ENCODE measurements at places on chromosomes 4 and X.

GRCh38 chr4:3168029-3168428 lies 80.9 kb upstream of the MSANTD1 start:
- DNase-seq = no peak

DNA sequence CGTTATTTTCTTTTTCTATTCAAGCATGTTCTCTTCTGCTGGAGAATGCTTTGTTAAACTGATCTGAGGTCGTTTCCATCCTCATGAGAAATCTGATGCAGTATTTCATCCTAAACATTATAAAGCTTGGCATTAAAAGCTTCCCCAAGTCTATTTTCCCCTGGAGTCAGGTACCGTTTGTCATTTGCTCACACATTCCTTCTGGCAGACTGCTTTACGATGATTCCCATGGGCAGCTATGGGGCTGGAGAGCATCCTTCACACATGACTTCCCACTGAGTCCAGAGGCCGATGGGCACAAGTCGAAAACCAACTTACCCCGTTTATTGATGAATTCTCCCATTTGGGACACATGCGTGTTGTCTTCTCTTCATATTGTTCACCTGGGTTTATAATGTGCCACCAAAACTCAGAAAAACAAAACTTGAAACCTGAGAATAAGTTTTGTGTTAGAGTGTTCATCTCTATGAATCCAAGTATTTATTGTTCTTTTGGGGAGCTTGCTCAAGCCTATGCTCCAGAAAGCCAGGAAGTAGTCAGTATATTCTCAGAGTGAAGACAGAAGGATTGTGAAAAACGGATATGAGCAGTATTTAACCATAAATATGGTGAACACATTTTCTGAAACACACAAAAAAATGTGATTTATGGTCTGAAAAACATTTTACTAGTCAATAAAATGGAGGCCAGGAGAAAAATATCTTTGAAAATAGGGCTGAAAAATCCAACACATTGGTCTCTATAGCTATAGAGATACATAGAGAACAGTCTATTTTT lies 298.8 kb upstream of the NOCT start:
- DNase-seq = no peak

- no peak for DNase-seq
Measured at GRCh38 chrX:123140904-123141303, 43.2 kb upstream of the GRIA3 start.

DNA sequence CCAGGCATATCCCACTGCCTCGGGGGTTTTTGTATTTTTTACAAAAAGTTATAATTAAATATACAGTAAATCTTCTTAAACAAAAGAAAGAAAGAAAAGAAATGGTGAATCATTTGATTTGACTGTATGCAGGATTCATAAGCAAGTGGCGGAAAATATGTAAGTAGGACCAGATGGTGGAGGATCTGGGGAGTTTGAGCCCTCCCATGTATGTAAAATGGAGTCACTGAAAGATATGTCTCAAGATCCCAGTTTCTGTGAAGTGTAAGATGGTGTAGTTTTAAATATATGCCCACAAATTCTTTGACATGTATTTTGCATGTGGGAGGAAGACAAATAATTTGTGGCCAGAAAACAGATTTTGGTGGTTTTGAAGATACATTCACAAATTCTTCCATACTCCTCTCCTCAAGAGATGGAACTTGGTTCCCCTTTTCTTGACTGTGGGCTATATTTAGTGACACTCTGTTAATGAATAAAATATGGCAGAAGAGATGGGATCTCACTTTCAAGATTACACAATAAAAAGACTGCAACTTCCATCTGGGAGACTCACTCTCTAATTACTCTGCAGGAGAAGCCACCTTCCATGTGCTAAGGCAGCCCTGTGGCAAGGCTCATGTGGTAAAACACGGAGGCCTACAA lies 133.6 kb upstream of the S100G start:
- DNase-seq = no peak

GRCh38 chr4:89048906-89049601 lies 7.9 kb downstream of the FAM13A start:
- DNase-seq = no peak

- no peak for DNase-seq
Measured at GRCh38 chrX:75295641-75296040, 21.8 kb downstream of the UPRT start.

DNA sequence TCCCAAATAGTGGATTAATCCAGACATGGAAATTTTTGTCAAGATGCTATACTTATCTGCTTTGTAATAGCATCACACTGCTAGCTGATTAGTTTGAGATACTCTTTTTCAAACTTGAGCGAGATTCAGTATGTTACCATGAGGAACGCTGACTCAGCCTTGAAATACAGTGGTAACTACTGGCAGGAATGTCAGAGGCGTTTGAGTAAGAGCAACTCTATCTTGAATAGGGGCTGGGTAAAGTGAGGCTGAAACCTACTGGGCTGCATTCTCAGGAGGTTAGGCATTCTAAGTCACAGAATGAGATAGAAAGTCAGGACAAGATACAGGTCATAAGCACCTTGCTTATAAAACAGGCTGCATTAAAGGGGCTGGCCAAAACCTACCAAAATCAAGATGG lies 2519.6 kb downstream of the ARAP2 start:
- no peak for DNase-seq

GRCh38 chr4:41643331-41643730 lies 105.2 kb downstream of the PHOX2B start:
- DNase-seq = no peak

DNA sequence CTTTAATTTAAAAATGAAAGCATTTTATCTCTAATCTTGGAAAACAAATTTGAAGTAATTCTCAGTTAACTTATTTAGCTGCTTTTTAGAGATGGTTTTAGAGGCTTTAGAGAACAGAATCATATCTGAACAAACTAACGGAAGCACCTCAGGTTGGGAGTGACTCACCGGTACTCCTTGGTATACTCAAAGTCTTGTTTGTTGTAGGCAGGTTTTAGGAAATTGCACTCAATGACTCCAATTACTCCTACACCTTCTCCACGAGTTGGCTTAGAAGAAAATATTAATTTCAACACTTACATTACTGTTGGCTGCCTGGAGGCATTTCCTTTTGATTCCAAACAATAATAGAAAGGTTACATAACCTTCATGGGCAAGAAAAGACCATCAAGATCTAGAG lies 23.6 kb downstream of the MORC4 start:
- DNase-seq = no peak

DNA sequence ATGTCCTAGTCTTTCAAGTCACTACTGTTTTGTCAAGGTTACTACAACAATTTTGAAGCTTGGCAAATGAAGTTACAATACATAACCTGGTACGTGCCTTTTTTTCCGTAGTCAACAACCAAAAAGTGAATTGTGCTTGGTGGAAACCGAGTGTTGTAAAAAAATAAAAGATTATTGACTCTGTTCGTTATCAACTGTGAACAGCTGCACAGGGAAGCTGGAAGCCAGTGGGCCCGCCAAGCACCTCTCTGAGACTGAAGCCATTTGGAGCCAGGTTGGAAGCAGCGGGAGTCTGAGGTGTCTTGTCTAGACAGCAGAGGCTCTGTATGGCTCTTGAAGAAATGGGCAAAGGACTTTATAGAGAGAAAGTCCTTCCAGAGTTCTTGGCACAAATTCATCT lies 119.0 kb downstream of the GALNTL6 start:
- DNase-seq = no peak

GRCh38 chr4:113472864-113473263 lies 288.7 kb downstream of the CAMK2D start:
- no peak for DNase-seq

DNA sequence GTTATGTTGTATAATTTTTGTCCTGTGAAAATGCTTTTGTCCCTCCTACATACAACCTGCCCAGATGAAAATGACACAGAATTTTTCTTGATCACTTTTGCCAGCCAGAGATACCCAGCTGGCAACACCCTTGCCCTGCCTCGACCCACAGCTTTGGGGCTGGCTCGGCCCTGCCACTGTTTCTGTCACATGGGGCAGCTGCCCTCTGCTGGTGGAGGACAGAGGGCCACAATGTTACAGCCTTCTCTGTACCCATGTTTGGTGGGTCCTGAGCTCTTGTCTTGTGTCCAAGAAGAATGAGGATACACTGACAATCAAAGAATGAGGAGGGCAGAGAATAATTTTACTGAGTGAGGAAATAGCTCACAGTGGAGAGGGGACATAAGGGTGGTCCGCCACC lies 31.1 kb downstream of the BMP15 start:
- no peak for DNase-seq

DNA sequence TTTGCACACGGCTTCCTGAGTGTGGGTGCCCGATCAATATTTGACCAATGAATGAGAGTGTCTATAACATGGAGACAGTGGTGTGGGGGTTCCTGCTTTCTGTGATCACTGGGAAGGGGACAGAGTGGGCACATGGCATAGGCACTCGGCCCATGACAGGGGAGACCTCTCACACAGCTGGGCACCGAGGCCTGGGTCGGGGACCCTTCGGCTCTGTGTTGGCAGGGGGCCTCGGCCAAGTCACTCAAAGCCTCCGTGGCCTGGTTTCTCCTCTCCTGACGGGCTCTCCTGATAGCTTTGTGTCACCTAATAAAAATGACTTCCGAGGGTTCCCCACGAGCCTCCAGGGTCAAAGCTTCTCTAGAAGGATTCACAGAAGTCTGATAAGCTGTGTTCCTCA lies 43.9 kb upstream of the PSAPL1 start:
- no peak for DNase-seq

DNA sequence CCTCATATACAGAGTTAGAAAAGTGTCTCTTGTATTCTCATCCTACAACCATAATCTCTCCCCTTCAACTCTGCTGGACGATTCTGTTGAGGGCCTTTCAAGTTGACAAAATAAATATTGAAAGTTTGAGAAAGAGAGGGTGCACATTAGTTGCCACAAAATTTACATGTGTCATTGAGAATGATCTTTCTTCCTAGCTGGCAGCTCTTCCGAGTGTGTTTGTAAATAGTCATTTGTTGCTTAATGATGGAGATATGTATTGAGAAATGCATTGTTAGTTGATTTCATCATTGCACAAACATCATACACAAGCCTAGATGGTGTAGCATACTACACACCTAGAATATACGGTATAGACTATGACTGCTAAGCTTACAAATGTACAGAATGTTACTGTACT lies 632.8 kb upstream of the AMOT start:
- DNase-seq = no peak

DNA sequence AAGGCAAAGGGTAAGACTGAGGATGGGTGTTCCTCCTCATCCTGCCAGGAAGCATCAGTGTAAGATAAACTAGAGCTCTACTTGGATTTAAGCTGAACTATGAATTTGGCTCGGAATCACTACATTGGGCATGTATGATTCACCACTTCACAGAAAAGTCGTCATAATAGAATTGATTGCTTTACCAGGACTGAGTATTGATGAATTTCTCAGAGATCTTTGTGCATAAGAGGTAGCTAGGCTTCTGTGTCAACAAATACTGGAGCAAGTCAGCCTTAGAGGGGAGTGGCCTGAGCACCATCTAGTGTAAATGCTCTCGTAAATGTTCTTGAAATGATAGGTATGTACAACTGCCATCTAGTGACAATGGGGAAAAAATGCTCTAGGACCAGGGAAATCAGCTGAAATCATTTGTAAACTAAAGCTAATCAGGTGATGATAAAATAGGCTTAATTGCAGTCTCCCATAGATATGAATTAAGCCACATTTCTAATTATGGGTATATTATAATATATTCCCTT lies 309.5 kb upstream of the FMR1 start:
- DNase-seq = no peak

DNA sequence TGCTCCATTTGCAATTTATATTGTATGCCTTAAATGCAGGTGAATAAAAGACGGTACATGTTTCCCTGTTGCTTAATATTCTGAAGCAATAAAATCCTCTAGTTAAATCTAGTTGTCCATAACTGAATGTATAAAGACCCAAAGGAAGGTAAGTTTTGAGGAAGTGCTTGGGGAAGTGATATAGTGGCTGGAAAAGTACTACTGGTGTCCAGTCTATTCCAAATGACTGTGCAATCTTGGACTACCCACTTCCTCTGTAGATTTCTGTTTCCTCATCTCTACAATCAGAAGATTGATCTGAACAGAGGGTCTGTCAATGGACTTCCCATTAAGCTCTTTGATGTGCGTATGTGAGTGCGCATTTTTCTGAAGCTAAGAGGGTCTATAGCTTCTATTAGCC lies 17.0 kb downstream of the SNCA start:
- no peak for DNase-seq

DNA sequence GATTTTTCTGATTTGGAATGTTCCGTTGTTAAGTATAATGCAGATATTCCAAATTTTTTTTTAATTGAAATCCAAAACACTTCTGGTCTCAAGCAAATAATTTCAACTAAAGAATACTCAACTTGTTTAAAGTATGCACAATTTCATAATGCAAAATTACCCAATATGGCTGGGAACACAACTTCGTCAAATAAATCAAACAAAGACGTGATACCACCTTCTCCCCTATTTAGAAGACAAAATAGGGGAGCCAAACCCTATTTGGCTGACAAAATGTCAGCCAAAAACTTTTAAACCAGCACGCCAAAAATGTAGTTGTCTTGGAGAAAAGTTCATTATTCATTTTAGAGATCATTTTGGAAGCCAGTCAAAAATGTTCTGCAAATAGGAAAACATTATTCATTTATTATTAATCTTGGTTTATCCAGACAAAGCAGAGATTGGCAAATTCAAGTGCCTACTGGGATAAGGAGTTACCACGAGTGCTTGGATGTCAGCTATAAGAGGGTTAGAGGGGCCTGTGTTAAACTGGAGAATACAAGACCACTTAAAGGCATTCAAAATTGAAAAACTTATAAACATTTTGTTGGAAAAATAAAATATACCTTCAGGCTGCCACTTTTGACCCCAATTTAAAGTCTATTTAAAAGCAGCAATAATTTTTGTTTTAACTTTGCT lies 3.3 kb upstream of the TKTL2 start:
- DNase-seq = no peak

DNA sequence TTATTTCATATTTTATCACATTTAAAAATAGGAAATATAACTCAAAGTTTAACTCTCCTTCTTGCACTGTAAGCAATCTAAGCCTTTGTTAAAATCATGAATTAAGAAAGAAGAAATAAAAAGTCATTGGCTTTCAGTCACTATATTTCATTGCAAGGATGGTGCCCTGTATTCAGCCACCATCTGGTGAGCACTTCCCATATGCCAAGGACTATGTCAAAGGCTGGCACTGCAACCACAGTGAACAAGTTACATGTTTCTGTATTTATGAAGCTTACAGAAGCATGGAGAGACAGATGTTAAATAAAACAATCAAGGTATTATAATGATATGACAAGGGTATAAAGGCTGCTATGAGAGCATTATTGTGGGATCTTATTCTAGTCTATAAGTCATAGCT lies 68.6 kb downstream of the PRKG2 start:
- no peak for DNase-seq

DNA sequence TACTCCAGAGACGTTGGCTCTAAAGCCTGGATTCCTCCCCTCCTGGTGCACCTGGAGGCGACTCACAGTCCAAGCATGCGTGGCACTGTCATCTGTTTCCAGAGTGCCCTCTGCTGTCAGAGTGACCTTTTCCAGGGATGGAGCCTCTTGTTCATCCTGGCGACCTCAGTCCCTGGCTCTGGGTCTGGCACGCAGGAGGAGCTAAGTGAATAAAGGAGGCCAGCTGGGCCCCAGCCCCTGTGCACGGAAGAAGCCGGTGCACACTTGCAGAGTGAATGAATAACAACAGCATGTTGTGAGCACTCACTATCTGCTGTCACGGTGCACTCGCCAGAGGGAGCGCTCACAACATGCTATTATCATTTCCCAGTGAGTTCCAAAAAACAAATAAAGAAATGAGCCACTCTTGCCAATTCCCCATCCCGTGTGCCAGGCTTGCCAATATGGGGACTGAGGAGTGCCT lies 27.8 kb upstream of the PSAPL1 start:
- DNase-seq = no peak
